ENCODE measurements at places on chromosomes 12 and 14. TPM values are rescaled to one million over a fixed set of nuclear protein-coding genes. Genes with fewer than 3 reads are reported as not detected.
A peak's percentile ranks its signal among the peaks of the same experiment; 100 is the strongest.

DNA sequence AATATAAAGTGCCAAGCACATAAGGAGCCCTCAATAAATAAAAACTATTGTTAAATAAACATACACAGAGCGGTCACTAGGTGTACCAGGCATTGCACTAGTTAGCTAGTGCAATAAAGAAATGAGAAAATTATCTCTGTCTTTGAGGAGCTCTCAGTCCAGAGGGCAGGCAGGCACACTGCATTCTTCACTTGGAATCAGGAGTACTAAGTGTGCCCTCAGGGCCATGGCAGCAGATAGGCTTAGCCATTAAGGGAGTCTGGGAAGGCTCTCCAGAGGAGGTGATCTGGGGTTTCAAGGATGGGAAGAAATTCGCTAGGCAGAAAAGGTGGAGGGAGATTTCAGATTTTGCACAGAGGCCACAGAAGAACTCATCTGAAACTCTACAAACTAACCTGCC, 9.1 kb downstream of the ABCD4 start:
- H3K27me3 ChIP-seq = no peaks in the 10 kb centered on the region
- no peak overlapping the region for H3K27ac ChIP-seq
- H3K4me1 ChIP-seq = no peaks in the 10 kb centered on the region
- H3K36me3 ChIP-seq = peaks cover 8% of the 10 kb centered on the region
- H3K4me3 ChIP-seq = no peak overlapping the region

The VPS29 gene
- 127 TPM for total RNA-seq

- H3K4me1 ChIP-seq = peaks cover 6% of the 10 kb centered on the region
- H3K4me3 ChIP-seq = no peak overlapping the region
- no peaks in the 10 kb centered on the region for H3K27me3 ChIP-seq
- no peaks in the 10 kb centered on the region for H3K36me3 ChIP-seq
- no peak overlapping the region for H3K27ac ChIP-seq
- no peak for DNase-seq
Measured at GRCh38 chr12:131883521-131883900, 10.9 kb upstream of the ULK1 start.

The HSP90B1 gene
- total RNA-seq = 857 TPM

GRCh38 chr12:54379398-54380201, 4.9 kb downstream of the ZNF385A start:
- H3K27ac ChIP-seq = no peak overlapping the region
- H3K4me1 ChIP-seq = no peaks in the 10 kb centered on the region
- H3K4me3 ChIP-seq = peak overlapping the region; percentile 39
- peak; percentile 89 for DNase-seq

The PPP4R4 gene
- total RNA-seq = 0.21 TPM

The NID2 gene
- 10.8 TPM for total RNA-seq

GRCh38 chr12:11171969-11172675, 1.1 kb downstream of the SMIM10L1 start:
- H3K27me3 ChIP-seq = no peaks in the 10 kb centered on the region
- no peaks in the 10 kb centered on the region for H3K36me3 ChIP-seq
- peaks cover 8% of the 10 kb centered on the region for H3K4me1 ChIP-seq
- no peak for DNase-seq
- peak overlapping the region; percentile 98 for H3K4me3 ChIP-seq

The KCNMB4 gene
- total RNA-seq = not detected
